Activated naive CD4-positive, alpha-beta T cell treated with anti-CD3 and anti-CD28 coated beads, Interleukin-2, amount 50 U/mL, for 72 hours (primary cell): ENCODE measurements at places on chromosomes 3 and 15. TPM values are rescaled to one million over a fixed set of nuclear protein-coding genes. Genes with fewer than 3 reads are reported as not detected.
A peak's percentile ranks its signal among the peaks of the same experiment; 100 is the strongest.

DNA sequence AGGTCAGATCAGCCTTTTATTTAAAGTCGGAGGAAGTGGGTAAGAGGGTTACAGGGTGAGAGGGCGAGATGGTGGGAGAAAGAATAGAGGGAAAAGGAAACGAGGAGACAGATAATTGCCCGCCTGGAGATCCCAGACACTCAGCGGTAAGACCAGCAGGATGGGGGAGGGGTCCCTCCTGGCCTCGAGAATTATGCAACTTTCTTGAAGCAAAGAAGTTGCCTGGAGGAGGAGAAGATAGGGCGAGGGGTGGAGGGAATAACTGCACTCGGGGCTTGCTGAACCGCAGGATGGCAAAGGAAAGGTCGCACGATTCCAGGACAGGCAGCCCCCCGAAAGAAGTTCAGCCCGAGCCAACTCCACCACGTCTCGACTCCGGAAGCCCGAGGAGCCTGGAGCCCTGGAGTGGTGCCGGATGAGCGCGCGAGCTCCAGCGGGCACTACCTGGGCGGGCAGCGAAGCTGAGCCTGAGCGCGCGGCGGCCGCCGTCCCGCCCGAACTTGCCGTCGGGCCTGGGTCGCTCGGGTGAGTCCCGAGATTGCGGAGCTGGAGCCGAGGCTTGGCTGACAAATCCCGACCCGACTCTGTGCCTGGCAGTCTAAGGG, 402 bp downstream of the WWTR1 start:
- DNase-seq: no peak

DNA sequence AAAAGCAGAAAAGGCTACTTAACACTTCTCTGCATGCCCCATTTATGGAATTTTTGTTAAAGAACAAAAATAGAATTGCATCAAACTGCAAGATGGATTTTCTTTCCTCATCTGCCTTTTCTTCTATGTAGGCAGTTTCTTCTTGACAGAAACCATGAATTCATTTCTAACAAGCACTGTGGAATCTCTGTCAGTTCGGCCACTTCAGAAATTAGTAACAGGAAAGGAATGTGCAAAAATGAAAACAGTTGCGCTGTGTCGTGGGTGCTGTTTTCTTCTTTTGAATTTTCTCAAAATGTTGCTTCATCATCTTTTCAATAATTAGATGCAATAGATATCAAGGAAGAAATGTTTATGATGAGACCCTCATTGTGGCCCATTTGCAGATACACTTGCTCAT, 151.6 kb downstream of the FOXB1 start:
- no peak for DNase-seq

RETNLB gene
- total RNA-seq: not detected

DNA sequence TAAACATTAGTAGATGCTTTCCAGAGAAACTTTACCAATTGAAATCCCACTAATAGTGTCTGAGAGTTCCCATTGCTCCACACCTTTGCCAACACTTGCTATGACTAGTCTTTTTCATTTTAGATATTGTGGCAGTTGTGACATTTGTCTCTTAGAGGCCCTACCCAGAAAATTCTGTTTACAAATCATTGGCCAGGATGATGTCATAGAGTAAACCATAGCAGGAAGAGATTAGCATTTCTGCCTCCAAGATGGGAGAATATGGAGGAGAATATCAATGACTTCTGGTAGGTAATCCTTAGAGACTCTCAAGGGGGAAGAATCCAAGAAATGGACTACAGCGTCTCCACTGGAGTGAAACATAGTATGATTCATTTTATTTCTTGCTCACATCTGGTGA, 291.0 kb upstream of the CNTN3 start:
- no peak for DNase-seq

HESX1 gene
- total RNA-seq: 1.3 TPM

GRCh38 chr3:171944118-171945016, 95.0 kb upstream of the FNDC3B start:
- DNase-seq: no peak

DNA sequence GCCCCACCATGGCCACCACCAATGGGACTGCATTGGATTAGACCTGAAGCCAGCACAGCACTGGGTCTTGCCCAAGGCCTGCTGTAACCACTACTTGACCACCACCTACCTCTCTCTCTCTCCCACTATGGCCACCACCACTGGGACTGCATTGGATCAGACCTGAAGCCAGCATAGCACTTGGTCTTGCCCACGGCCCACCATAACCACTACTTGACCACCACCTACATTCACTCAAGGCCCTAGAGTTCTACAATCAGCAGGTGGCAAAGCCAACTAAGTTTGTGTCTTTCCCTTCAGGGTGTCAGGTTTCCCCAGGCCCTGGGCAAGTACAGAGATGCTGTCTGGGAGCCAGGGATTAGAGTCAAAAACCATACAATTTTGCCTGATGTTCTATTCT, 57.6 kb downstream of the ESYT3 start:
- DNase-seq: no peak

GRCh38 chr15:59556380-59556779, 55.2 kb upstream of the GCNT3 start:
- no peak for DNase-seq

DNA sequence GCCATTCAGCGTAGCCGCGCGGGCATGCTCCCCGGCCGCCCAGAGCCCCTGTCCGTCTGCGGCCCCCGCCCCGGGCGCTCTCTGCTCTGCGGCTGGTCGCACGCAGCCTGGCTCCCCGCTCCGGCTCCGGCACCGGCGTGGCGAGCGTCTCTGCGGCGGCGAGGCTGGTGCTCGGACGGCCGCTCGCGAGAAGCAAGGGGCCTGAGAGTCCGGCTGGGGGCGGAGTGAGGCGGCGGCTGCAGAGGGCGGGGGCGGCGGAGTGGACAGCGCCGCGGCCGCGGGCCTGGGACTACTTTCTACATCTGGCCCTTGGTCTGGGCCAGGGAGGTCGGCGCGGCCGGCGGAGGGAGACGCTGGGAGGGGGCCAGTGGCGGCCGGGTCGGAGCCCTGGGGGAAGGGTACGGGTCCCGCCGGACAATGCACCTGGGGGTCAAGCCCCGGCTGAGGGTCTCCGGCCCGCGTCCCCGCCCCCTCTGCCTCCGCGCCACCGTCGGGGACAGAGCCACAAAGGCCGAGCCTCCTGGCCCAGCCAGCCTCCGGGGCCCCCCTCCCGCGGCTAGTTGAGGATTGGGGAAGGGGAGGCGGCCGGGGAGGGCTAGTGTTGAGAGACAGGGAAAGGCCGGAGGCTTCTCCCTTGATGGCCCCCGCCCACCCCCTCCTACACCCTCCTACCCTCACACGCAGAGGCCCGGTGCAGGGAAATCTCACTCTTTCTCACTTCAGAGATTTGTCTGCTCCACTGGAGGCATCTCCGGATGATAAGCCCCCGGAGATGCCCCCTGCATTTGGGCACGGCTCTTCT, at the start of gene PRTG:
Gene PRTG (minus strand): TSS at position 226 of the 802 bp plus-strand sequence. CDS start 221 bp downstream, at position 5.
- no peak for DNase-seq

ZWILCH gene
- total RNA-seq: 40.9 TPM

- no peak for DNase-seq
Observed at GRCh38 chr3:147423798-147424580, 14.8 kb downstream of the ZIC1 start.

GRCh38 chr3:33886015-33886414, 87.6 kb downstream of the PDCD6IP start:
- no peak for DNase-seq

GRCh38 chr15:37791693-37792092, 142.7 kb upstream of the TMCO5A start:
- no peak for DNase-seq

DGKG gene
- 0.34 TPM for total RNA-seq

LRRC28 gene
- total RNA-seq: 27.7 TPM

CPNE9 gene
- 0.11 TPM for total RNA-seq

PLA2G4B gene
- total RNA-seq: 8.3 TPM

DNA sequence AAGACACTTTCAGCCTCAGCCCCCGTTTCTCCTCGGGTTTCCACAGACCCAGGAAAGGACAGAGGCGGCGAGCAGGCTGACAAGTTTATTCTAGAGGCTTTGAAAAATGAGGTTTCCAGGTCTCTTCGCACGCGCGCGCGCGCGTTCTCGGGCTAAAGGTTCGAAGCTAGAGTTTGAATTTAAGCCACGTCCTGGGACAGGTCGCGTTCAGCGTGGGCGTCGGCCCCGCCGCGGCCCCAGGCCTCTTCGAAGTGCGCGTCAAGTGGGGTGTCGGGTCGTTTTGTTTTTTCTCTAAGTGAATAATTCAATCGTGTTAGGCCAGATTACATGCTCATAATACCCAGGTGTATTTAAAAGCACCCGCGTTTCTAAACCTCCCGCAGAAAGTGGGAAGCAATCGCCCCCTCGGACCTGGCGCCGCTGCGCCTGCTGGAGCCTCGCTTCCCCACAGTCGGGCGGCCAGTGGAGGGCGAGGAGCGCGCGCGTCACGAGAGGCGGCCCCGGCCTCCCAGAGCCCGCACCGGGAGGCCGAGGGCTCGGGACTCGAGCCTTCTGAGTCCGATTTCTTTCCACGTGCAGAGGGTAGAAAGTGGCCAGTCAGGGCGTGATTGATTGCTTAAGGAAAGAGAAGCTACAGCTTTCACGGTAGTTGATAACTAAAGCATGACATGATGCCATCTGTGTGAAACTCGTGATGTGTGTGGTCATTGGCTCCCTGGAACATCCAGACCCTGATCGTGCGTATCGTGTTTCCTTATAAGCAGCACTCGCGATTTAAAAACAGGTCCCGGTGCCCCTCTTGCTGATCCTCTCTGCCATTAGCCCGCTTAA, 15.8 kb upstream of the SOX2 start:
- DNase-seq: no peak

DUOX1 gene
- total RNA-seq: 0.05 TPM

DNA sequence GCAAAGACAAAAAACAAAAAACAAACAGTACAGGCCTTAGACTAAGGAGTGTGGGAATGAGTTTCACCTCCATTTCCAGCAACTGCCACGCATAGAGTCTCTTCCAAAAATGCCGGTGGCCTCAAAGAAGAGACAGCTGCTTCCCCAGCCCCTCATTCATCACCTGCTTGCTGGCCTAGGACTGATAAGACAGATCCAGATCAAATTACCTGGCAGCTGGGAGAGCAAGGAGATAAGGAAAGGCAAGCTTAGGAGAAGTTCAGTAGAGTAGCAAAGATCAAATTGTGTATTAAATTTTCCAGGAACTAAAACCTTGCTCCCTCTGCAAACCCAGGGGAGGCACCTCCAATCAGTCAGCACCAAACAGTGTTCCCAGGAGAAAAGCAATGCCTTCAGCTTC, 325.8 kb upstream of the CTNNB1 start:
- DNase-seq: no peak

GRCh38 chr3:63751459-63751858, 67.6 kb upstream of the C3orf49 start:
- no peak for DNase-seq

- no peak for DNase-seq
Observed at GRCh38 chr15:34855413-34855812, 60.1 kb upstream of the ACTC1 start.

- no peak for DNase-seq
Observed at GRCh38 chr3:3744826-3745225, 54.4 kb upstream of the LRRN1 start.

- no peak for DNase-seq
Observed at GRCh38 chr15:66239514-66239913, 14.0 kb downstream of the MEGF11 start.

CKMT1B gene
- total RNA-seq: 1.1 TPM

DNA sequence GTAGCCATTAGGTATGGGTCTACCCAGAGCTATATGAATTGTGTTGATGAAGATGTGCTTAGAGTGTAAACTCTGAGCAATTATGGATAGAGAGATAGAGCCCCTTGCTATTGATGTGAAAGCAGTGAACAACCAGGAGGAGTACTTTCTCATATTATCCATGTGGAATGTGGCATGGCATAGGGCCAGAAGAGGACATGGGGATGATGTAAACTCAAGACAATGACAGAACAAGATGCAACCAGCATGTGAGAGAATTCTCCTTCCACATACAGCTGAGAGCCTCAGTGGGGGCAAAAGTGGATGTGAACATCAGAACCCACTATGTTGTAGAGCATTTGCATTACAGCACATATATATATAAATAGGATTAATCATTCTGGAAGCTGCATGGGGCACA, 36.4 kb upstream of the BNC1 start:
- no peak for DNase-seq

RABL3 gene
- total RNA-seq: 24.5 TPM

- no peak for DNase-seq
Observed at GRCh38 chr15:39149636-39150150, 431.2 kb upstream of the THBS1 start.

DNA sequence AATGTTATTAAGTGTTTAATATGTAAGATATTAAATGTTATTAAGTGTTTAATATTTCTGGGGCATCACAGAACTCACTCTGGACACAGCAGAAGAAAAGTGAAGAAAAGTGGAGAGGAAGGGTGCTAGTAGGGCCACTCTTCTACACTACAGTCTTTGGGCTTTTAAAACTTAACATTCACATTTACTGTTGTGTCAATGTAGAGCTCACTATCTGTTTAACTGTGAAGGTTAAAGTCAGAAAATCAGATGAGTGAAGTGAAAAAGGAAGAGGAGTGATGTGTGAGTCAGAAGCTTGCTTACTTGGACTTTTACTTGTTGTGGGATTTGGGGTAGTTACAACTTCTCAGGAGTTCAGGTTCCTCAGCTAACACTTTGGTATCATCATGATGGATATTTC, 145.3 kb upstream of the DNAJC19 start:
- no peak for DNase-seq

- no peak for DNase-seq
Observed at GRCh38 chr15:84113919-84114318, 121.7 kb upstream of the GOLGA6L4 start.

COX5A gene
- 314 TPM for total RNA-seq

DNA sequence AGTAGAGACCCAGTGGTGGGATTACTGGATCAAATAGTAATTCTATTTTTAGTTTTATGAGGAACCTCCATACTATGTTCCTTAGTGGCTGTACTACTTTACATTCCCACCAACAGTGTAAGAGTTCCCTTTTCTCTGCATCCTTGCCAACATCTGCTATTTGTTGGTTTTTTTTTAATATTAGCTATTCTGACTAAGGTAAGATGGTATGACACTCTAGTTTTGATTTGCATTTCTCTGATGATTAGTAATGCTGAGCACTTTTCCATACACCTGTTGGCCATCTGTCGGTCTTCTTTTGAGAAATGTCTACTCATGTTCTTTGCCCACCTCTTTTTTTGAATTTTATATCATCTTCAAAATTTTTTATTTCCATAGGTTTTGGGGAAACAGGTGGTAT, 34.2 kb upstream of the RAP2B start:
- DNase-seq: no peak

GOLGA8O gene
- 1.6 TPM for total RNA-seq

CMC1 gene
- total RNA-seq: 26.8 TPM

- no peak for DNase-seq
Observed at GRCh38 chr3:39098473-39099000, 8.9 kb downstream of the GORASP1 start.

DNA sequence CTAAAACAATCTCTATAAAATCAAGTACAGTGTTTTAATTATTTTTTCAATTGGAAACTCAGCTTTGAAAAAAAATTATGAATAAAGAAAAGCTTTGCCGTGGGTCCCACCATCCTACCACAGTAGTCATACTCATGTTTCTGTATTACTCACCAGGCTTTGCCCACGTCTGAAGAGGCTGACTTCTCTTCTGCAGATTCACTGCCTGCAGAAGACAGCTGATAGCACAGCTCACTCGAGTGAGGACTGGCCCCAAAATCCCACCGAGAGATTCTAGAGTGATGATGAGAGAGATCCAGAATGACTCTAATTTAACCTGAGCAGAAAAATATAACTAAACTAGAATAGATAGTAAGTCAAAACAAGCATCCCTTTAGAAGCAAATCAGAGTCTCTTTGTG, 11.9 kb downstream of the C2CD4B start:
- DNase-seq: peak; percentile 31

- peak; percentile 52 for DNase-seq
Observed at GRCh38 chr3:196502775-196503195, 783 bp downstream of the RNF168 start.

TNNC1 gene
- 6.6 TPM for total RNA-seq

AMT gene
- total RNA-seq: 3.1 TPM
